ENCODE measurements at places on chromosomes 5 and 9.

GRCh38 chr5:135221696-135222095, 177.3 kb downstream of the MACROH2A1 start:
- no peak for DNase-seq

GRCh38 chr9:13941714-13942113, 372.2 kb downstream of the NFIB start:
- DNase-seq, result no peak

GRCh38 chr5:146527785-146528184, 11.8 kb upstream of the GPR151 start:
- no peak for DNase-seq

DNA sequence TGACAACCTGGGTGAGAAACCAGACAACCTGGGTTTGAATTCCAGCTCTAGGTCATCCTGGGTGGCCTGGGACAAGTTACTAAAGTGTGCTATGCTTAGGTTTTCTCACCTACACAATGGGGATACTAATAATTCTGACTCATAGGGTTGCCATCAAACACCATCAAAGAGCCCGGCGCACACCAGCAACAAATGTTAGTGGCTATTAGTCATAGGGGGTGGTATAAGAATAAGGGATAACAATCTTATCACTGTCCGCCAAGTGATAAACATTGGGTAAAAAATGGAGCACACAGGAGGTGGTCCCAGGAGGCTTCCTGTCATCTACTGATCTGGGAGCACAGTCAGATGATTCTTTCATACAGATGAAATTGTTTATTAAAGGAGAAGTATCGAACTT, 61.4 kb upstream of the AFAP1L1 start:
- DNase-seq, result no peak

GRCh38 chr5:161342886-161343285, 203.6 kb downstream of the GABRB2 start:
- no peak for DNase-seq

DNA sequence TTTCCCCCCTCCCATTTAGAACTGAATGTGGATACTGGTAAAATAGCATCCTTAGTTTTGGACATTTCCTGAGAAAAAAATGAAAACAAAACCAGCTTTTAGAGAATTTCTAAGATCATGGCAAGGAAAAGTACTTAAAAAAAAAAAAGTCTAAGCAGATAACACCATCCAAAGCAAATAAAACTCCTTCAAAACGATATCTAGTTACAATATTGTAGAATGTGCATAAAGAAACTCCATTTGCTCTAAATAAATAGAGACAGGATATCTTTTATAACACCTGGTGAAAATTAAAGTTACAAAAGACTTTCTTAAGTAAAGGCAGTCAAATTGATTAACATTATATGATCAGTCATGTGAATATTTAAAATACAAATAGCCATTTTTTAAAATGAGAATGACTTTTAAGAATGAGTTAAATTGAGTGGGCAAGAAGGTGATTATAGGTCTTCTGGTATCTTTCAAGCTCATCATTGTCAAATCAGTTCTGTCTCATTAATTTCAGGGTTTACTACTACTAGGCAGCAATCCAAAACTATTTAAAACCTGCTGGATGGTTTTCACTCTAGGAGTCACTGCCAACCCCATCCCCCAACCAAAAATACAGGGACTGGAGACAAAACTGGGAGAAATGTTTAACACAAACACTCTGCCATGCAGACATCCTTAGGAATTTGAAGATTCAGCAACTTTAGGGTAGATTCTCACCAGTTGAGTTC, 382.6 kb downstream of the ADGRV1 start:
- DNase-seq, result no peak
